ENCODE measurements at places on chromosomes 2 and 18. TPM values are rescaled to one million over a fixed set of nuclear protein-coding genes. Genes with fewer than 3 reads are reported as not detected.

DNA sequence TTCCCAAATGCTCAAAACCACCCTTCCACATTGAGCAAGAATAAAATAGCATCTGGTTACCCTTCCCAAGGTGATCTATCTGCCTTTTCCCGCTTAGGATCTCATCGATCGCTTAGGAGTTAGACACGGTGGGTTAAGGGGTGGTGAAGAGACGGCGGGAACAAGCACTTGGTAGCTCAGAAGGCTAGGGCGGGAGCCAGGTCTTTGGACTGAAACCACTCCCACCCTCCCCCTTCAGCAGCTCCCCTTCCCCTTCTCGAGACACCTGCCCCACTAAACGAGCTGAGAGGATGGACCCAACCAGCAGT, 513 bp downstream of the THOC1 start:
- H3K4me1 ChIP-seq, result 0 out of 2 replicates have a peak, but pooled peaks cover under 1% of the 10 kb centered on the region
- DNase-seq, result no peak
- no peak overlapping the region for H3K27ac ChIP-seq
- peak overlapping the region; percentile 91 for H3K4me3 ChIP-seq
- H3K36me3 ChIP-seq, result peaks cover 25% of the 10 kb centered on the region
- no peaks in the 10 kb centered on the region for H3K27me3 ChIP-seq

GRCh38 chr2:217402761-217403383, 543.0 kb upstream of the TNP1 start:
- H3K27me3 ChIP-seq, result no peaks in the 10 kb centered on the region
- H3K4me3 ChIP-seq, result no peak overlapping the region
- no peaks in the 10 kb centered on the region for H3K36me3 ChIP-seq
- DNase-seq, result no peak
- no peak overlapping the region for H3K27ac ChIP-seq

- H3K27ac ChIP-seq, result no peak overlapping the region
- H3K4me1 ChIP-seq, result no peaks in the 10 kb centered on the region
- H3K4me3 ChIP-seq, result no peak overlapping the region
- H3K27me3 ChIP-seq, result no peaks in the 10 kb centered on the region
- H3K36me3 ChIP-seq, result peaks cover 6% of the 10 kb centered on the region
These were observed 22.4 kb downstream of the TEX51 start for GRCh38 chr2:126921066-126921465.

ACTG2 gene
- total RNA-seq, result 1.4 TPM

FAM136A gene
- total RNA-seq, result 119 TPM

DNA sequence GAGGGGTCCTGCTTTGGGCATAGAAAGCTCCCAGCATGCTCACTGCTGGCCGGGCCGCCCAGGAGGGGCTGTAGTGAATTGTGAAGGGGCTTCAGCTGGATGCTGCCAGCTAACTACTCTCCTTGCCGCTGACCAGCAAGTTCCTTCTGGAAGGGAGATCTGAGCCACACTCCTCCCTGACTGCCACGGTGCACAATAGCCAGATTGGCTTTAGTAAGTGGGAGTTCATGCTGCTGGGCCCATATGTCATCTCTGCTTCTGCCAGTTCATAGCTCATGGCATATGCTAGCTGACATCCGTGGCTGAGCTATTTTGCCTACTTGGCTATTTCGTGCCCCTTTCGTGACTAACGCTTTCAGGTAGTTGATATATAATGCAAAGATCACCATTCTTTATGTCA, 51.6 kb upstream of the ROCK2 start:
- H3K27me3 ChIP-seq, result no peaks in the 10 kb centered on the region
- H3K4me3 ChIP-seq, result no peak overlapping the region
- H3K36me3 ChIP-seq, result no peaks in the 10 kb centered on the region
- H3K27ac ChIP-seq, result no peak overlapping the region
- no peak for DNase-seq

TMEM163 gene
- 0.66 TPM for total RNA-seq

- no peaks in the 10 kb centered on the region for H3K27me3 ChIP-seq
- H3K4me1 ChIP-seq, result peaks cover 2% of the 10 kb centered on the region
- peak within 1 kb of the TSS; percentile 76 for H3K4me3 ChIP-seq
- H3K27ac ChIP-seq, result no peak within 1 kb of the TSS
- peak; percentile 77 for DNase-seq
These were observed at the start of gene LTBP1 for GRCh38 chr2:32946314-32947075. TSS of gene LTBP1 (plus strand) at chr2:32946953. CDS start at chr2:32947325, 372 bp downstream.
